NCI-H524 (cell line): ENCODE measurements at places on chromosomes 6 and 20.
A peak's percentile ranks its signal among the peaks of the same experiment; 100 is the strongest.

DNA sequence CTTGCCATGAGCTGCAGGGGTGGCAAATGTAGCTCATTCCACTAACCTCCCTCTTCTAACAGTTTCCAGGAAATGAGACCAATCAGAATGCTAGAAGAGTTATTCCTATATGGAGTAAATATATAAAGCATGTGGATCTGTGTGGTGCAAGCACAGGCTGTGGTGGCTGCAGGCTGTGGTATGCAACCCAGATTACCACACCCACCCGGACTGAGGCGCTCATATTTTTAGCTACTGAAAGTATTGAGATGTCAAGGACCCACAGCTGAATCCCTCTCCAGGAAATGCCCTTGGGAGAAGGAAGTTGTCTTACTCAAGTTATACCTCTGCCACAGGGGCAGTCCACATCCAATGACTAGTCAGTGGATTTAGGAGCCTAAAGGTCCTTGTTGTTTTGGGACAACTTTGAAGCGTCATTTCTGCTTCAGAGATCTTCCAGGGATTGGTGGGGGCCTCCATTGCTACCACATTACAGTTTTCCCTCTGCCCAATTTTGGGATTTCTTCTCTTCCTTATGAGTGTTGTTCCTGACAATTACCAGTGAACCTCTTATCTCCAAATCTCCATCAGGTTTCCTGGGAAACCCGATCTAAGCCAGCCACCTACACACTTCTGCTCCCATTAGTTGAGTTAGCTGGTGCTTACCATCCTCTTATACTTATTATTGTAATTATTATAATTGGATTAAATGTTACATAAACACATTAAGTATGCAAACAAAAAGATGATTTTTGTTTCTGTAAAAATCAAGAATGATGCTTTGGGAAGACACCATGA lies 12.1 kb upstream of the REPS1 start:
- DNase-seq: no peak

- peak; percentile 79 for DNase-seq
These were observed 46.4 kb downstream of the PRL start for GRCh38 chr6:22250486-22250885.

- no peak for DNase-seq
These were observed 8.0 kb upstream of the CST9 start for GRCh38 chr20:23613676-23614075.

DNA sequence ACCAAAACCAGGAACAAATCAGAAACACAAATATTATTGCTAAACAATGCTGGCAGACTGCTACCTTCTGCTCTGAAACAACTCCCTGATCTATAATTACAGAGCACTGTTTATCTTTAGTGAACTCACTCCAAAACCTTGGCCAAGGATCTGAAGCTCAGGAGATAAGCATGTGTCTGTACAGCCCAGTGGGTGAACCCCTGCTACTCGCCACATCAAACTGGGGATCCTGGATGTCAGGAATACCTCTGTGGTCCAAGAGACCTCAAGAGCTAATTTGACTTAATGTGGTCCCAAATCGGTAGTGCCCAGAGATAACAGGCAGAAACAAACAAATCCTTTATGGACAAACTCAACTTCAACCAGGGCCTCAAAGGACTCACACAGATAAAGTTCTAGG lies 381.8 kb downstream of the KIF16B start:
- no peak for DNase-seq

GRCh38 chr20:48766961-48767960 lies 60.5 kb downstream of the PREX1 start:
- no peak for DNase-seq

- DNase-seq: no peak
These were observed 72.1 kb downstream of the TXLNB start for GRCh38 chr6:139219746-139220145.

- DNase-seq: no peak
These were observed 30.4 kb downstream of the FKBP1A start for GRCh38 chr20:1362484-1362883.

DNA sequence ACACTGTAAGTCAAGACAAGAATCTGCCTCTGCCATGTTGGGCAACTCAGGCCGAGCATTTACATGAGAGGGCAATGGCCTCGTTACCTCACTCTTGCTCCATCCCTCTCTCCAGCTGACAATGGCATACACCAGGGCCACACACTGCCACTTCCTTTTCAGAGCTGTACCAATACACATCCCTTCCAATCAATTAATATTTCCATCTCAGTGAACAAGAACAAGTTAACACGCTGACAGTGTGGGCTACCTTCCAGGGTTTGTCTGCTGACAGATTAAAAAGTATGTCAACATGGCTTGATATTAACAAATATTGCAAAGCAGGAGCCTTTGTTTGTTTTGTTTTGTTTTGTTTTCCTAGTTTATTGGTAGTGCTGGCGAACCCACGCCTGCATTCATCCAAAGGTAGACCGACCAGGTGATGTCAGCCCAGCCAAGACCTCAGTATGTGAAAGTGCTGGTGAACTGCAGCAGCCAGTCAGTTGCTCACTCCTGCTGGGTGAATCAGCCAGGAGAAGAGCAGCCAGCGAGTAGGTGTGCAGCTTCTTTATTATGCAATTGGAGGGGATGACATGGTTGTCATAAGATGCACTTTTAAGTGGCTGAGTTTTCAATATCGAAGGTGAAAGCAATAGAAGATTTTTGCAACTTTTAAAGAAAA lies 487.3 kb upstream of the JARID2 start:
- DNase-seq: no peak

DNA sequence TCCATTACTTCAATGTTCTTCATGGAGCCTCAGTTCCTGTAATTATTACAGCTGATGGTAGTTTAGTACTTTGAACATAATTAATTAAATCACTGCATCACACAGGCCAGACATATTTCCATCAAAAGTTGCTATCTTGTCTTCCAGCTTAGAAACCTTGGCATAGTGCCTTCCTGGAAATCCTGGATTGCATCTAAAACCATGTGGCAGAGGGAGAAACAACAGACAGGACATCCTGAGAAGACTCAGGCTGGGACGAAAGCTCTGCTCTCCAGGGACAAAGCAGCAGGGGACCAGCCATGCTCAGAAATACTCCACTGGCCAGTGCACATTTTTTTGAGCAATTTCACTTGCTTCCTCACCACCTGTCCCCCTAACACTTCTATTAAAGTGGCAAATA lies 55.3 kb downstream of the TBX18 start:
- DNase-seq: no peak

- DNase-seq: no peak
These were observed 7.1 kb upstream of the GFRAL start for GRCh38 chr6:55319961-55320695.

GRCh38 chr20:845226-845868 lies 11.8 kb downstream of the FAM110A start:
- no peak for DNase-seq

- DNase-seq: no peak
These were observed 11.0 kb downstream of the TBPL1 start for GRCh38 chr6:133964052-133964451.

GRCh38 chr6:144989319-144990107 lies 704.4 kb downstream of the UTRN start:
- DNase-seq: no peak

DNA sequence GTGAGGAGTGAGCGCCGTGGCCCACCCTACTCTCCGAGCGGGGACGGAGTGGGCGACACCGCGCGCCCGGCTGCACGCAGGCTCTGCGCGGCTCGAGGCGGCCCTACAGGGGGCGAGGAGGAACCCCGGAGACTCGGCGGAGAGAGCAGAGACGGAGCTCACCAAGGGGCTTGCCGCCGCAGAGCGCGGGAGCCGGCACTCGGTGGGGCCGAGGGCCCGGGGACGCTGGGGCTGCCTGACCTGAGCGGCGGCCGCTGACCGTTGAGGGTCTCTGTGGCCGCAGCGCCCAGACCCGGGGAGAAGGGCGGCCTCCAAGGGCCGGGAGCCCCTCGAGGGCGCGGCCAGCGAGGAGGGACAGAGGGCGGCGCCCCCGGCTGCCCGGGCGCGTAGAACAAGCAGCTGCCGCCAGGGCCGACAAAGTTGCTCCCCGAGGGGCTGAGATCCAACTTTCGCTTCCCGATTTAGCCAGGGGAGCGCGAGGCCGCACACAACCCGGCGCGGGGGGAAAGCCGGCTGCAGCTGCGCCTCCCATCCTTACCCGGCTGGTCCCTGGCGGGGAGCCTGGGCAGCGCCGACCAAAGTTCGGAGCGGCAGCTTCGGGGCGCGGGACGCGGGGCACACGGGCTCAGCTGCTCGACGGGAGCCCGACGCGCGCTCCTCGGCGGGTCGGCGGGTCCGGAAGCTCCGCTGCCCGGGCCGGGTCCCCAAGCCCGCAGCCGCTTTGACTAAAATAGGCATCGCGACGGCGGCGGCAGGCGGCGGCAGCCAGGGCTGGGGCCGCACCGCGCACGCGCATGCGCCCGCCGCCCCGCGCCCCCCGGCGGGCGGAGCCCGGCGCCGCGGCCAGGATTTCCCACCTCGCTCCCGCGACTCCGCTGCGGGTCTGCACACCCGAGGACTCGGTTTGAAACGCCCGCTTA lies 43.1 kb downstream of the POPDC3 start:
- DNase-seq: peak; percentile 61

DNA sequence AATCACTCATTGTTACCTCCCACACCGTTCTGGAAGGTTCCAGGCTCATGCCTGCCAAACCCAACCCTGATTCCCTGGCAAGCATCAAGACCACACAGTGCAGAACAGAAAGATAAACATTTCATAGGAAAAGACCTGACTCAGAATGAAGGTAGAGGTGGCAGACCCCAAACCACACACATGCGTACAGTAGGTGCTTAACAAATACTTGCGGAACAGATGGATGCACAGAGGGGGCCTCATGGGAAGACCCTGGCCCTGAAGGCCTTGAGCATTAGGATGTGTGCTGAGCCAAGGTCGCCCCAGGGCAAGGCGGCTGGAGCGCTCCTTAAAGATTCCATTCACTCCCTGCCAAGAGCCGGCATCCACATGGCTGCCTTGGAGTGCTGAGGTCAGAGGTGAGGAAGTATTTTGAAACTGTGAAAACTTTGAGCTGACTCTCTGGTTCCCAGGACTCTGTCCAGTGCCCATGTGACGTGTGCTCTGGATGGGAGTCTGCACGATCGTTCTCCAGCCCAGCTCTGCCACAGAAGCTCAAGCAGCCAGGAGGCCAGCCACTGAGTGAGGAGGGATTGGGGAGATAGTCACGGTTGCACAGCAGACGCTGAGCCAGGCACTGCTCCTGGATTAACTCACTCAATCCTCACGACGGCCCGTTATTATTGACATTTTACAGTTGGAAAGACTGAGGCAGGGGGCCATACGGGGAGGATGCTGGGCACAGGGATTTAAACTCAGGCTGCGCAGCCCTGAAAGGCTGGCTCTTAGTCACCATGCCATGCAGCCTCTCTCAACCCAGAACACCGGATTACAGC lies 65.5 kb upstream of the AFDN start:
- no peak for DNase-seq

- DNase-seq: no peak
These were observed 30.7 kb downstream of the LYRM4 start for GRCh38 chr6:5230081-5230480.

DNA sequence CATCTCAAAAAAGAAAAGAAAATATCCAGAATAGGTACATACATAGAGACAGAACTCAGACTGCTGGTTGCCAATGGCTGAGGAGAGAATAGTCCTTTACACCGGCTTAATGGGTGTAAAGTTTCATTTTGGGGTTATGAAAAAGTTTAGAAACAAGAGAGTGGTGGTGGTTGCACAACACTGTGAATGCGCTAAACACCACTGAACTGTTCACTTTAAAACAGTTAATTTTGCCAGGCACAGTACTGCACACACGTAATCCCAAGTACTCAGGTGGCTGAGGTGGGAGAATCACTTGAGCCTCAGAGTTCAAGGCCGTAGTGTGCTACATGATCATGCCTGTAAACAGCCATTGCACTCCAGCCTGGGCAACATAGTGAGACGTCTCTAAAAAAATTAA lies 7.6 kb downstream of the ILRUN start:
- no peak for DNase-seq

DNA sequence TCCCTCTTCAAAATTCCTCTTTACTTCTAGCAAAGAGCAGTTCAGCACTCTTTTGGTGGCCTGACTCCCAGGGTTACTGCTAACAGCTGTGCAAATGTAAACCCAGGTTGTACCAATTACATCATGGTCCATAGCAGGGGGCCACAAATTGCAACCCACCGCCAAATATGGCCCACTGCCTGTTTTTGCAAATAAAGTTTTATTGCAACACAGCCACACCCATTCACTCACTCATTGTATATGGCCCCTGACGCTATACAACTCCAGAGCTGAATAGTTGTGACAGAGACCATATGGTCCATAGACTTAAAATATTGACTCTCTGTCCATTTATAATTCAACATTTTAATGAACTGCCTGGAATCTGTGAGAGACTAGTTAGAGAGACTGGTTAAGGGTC lies 233.4 kb downstream of the NFATC2 start:
- no peak for DNase-seq

- DNase-seq: no peak
These were observed 91.0 kb downstream of the YTHDF1 start for GRCh38 chr20:63124782-63125580.

DNA sequence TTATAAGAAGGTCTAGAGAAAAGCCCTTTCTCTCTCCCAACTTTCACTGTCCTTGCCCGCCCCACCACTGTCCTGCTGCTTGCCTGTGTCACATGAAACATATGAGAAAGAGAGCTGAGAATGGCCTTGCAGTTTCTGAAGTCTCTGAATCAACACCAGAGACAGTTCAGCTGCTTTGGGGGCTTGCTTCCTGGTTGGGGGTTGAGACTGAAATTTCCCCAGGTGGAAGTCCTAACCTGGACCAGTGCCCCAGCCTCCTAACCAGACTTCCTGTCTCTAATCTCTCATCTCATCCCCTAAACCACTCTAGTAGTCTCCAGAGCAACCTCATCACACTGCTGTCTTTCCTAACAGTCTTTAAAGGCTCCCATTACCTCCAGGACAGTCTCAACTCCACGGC lies 10.7 kb downstream of the TRAM2 start:
- no peak for DNase-seq

DNA sequence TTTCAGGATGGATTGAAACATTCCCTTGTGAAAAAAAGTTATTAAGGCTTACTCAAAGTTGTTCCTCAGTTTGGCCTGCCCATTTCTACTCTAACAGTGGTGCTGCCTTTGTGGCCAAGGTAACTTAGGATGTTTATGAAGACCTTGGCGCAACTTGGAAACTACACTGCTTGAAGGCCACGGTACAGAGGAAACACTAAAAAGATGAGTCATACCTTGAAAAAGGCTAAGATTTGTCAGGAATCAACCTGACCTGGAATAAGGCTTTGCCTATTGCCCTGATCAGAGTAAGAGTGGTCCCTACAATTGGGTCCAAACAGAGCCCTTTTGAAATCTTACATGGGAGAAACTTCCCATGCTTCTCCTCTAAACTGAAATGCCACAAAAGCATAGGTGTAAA lies 119.9 kb upstream of the MOCS1 start:
- DNase-seq: no peak
